ENCODE measurements at places on chromosomes 5 and 9.

DNA sequence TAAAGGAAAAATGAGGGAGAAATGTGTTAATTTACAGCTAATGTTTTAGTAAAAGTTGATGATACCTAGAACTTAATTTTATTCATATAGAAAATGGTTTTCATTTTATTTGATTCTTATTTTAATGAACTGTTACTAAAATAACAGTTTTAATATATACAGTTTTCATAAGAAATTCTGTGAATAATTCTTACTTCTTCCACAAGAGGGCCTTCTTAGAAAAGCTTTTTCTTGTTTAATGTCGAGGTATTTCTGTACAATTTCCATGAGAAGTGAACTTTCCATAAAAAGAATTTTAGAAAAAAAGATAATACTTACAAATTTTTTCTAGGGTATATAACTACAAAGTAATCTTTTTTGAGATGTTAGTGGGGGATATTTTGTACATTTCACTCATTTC, 73.9 kb downstream of the KLF9 start:
- DNase-seq = peak; percentile 55

DNA sequence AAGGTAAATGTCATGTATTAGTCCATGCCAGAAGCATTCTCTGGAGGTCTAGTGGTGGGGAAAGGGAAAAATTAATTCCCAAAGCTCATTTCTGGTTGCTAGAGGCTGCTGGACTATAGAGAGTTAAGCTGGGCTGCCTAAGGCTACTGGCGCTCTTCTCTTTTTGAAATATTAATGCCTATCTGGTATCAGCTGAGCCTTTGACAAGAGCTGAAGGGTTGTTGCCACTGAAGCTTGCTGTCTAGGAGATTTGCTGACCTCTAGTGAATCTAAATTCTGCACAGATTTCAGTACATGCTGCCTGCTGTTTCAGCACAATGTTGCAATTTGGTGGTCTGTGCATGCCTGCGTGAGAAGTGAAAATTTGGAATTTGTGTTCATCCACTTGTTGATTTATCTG, 29.1 kb upstream of the PLCXD3 start:
- peak; percentile 32 for DNase-seq

- no peak for DNase-seq
Observed at GRCh38 chr9:76692458-76693129, 71.6 kb upstream of the PCA3 start.

GRCh38 chr9:93884808-93885207, 70.3 kb downstream of the BARX1 start:
- DNase-seq = no peak

DNA sequence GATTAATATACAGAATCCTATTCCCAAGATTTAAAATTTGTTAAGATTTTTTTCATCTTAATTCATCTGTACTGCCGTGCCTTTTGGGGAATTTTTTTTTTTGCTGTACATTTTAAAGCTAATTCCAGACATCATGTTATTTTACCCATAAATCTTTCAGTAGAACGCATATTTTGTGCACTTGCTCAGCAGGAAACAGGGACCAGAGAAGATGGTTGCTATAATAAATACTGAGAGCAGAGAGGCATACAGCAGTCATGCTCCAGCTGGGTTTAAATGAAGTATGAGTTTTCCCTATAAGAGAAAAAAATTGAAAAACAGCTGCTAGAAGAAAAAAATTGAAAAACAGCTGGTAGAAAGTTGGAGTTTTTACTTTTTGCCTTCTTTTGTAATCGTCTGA, 196.9 kb upstream of the PUM3 start:
- DNase-seq = no peak

GRCh38 chr5:50889790-50890189, 223.4 kb downstream of the PARP8 start:
- DNase-seq = peak; percentile 87

DNA sequence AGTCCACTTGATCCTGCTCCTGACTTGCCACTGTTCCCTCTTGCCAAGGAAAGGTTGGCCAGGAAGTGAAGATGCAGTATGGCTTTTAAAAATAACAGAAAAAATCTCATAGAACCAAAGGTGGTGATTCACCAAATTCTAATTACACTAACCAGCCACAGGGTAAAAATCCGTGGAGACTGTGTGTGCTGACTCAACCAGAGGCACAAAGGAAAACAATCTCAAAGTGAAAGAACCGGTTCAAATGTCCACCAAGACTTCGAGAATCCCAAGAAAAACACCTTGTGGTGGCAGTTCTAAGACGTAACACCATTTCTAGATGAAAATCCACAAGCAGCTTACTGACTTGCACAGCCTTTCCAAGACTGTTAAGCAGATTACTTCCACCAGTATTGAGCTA, 279.1 kb downstream of the TLE1 start:
- DNase-seq = no peak

- DNase-seq = no peak
Observed at GRCh38 chr9:93058355-93059010, at the start of gene SUSD3. SUSD3 (plus strand) TSS chr9:93058701; CDS start chr9:93058743, 42 bp downstream.

- no peak for DNase-seq
Observed at GRCh38 chr9:38346811-38347210, 45.7 kb upstream of the ALDH1B1 start.

All from SK-MEL-5 (cell line).